ENCODE measurements at places on chromosomes 5 and 9.

- no peak for DNase-seq
Measured at GRCh38 chr9:108351571-108351970, 504.2 kb downstream of the ACTL7B start.

DNA sequence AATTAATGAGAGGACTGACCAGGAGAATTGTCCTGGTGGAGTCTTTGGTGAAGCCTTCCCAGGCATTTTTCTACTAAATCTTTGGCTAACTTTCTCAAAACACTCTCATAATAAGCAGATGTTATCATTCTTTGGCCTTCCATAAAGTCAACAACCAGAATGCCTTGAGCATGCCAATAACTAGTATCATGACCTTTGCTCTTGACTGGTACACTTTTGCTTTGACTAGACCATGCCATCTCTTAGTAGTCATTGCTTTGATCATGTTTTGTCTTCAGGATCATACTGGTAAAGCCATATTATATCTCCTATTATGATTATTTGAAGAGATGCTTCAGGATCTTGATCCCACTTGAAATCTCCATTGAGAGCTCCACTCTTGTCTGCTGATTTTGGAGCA lies 506.9 kb downstream of the ELAVL2 start:
- DNase-seq: no peak

- DNase-seq: no peak
Measured at GRCh38 chr9:93958819-93959682, 3.9 kb upstream of the BARX1 start.

DNA sequence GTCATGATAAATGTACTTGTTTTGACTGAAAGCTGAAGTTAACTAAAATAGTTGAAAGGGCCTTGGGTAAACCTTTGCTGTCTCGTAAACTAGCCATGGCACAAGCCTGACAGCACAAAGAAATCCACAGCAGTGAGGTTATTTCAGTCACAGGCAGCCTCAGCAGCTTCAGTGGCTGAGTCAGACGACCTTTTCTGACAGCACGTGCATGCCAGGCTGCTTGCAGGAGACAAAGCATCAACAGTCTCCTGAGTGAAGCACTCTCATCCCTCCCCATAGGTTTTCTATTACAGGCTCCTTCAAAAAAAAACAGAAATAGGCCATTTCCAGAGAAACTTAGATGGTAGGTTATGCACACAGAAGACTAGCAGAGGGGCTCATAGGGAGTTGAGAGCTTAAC lies 34.6 kb downstream of the OXCT1 start:
- no peak for DNase-seq

DNA sequence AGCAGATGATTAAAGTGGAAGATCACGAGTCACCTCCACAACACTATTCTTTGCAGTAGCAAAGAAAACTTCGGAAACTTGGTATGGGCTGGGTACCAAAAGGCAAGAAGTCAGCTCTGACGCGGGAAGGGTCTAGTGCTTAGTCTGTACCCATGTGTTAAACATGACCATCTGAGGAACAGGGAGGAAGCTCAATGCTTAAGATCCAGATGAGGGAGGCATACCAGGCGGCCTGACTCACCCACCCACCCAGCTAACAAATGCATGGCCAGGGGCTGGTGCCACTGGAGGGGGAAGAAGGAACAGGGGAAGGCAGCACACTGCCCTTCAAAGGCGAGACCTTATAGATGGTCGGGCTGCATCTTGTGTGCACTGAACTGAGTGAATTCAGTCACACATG lies 41.8 kb downstream of the CAMSAP1 start:
- DNase-seq: no peak

- no peak for DNase-seq
Measured at GRCh38 chr9:14346231-14346791, 32.4 kb upstream of the NFIB start.

- DNase-seq: no peak
Measured at GRCh38 chr5:142399891-142400290, 75.1 kb upstream of the SPRY4 start.

GRCh38 chr9:69121155-69122081 lies 52.7 kb upstream of the TJP2 start:
- DNase-seq: peak; percentile 14

DNA sequence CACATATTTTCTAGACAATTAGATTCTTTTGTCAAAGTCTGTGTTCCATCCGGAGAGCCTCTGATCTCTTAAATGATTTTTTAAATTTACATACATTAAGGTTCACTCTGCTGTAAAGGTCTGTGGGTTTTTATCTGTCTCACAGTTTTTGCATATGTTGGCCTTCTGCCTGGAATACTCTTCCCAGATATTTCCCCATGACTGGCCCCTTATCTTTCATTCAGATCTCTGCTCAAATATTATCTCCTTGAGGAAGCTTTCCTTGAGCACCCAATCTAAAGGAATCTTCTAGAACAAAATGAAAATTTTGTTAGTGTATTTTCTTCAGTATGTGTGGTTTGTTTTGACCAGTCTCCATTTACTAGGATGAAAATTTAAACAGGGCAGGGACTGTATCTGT lies 26.3 kb downstream of the FAF2 start:
- no peak for DNase-seq

- no peak for DNase-seq
Measured at GRCh38 chr9:119533504-119533903, 164.3 kb upstream of the BRINP1 start.

DNA sequence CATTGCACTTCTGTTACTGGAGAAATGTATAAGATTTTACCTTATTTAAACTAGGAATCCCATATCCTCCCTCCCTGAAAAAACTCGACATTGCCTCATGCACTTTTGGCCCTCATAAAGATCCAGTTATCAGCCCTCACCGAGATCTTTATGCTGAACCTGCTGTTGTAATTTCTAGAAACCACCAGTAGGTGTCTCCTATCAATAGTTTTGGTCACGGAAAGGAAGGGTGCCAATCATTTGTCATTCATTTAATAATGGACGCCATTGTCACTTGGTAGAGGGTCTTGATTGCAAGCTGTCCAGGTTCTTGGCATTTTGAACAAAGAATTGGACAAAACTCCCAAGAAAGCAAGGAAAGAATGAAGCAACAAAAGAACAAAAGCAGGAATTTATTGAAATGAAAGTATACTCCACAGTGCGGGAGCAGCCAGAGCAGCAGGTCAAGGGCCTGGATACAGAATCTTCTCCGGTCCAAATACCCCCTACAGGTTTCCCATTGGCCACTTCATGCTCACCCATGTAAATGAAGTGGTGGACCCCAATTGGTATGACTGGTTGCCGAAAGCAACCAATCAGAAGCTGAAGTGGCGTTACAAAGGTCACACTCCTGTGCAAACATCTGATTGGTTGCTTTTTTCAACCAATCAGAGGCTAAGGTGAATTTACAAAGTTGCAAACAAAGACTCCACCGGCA lies 524.3 kb downstream of the PSAT1 start:
- DNase-seq: no peak

- no peak for DNase-seq
Measured at GRCh38 chr5:147208134-147208533, 26.7 kb upstream of the STK32A start.

DNA sequence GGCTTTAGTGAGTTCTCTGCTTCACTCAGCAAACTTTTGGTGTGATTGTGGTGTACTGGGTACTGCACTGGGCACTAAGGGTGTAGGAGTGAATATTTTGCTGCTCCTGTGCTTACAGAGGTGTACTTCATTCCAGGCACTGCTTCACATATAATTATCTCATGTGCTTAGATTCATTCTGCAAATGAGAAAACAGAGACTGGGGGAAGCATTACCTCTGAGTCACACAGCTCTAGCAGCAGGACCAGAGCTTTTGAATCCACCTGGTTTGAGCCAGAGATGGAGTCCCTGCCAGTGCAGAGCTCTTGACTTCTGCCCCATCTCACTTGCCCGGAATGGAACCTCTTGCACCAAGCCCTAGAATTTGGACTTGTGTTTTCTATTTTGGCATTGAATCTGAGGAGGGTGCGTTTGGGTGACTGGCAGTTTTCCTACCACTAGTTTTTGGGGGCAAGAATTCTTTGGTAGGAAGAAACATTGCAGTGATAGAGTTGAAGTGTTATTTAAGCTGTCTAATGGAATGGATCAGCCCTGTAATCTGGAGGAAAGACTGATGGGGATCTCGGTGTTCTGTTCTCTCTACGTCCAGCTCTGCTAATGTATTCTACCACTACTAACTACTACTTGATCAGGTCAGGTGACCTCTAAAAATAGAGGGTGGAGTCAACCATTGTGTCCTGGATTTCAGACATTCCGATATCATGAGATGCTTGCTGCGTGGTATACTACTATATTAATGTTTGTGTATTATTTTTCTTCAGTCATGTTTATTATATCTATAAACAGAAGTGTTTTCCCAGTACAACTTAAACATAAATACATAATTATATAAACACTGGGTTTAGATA lies 2.5 kb downstream of the ARHGAP26 start:
- DNase-seq: no peak

- no peak for DNase-seq
Measured at GRCh38 chr5:128259607-128260021, 176.0 kb downstream of the SLC12A2 start.

DNA sequence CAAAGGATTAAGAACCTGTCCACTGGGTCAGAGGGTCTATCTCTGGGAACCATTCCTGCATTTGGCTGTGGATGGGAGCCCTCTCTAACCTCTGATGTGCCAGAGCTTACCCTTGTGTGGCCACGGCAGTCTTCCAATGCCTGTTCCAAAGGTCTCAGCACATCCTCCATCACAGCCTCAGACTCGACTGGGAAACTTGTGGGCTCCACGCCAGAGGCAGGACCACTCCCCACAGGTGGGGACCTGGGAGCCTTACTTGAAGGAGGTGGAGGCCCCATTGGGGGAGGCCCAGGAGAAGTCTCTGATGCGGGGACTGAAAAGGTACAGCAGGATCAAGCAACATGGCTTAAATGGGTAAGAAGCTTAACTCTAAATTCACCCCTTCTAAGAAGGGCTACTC lies 4.4 kb downstream of the EIF4EBP3 start:
- DNase-seq: no peak

GRCh38 chr5:118778941-118779340 lies 209.4 kb downstream of the DTWD2 start:
- DNase-seq: no peak

- DNase-seq: no peak
Measured at GRCh38 chr5:97136475-97136874, 5.9 kb downstream of the LIX1 start.

- no peak for DNase-seq
Measured at GRCh38 chr5:1105350-1106265, 6.3 kb downstream of the SLC12A7 start.

DNA sequence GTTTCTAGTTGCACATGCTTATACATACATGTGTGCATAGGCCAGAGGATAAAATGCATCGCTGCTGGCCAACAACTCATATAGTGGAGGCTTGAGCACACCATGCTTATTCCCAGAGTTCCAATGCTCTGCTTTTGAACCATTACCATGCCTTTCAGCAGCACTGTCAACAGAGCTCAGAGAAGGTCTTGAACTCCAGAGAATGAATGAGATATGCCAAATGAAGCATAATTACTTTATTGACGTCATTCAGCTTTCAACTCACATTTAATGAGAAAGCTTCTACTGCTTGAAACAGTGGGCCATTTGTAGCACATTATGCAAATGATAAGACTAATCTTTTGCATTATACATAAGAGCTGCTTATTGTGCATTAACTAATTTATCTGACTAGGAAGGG lies 765.3 kb upstream of the GRAMD2B start:
- DNase-seq: no peak

DNA sequence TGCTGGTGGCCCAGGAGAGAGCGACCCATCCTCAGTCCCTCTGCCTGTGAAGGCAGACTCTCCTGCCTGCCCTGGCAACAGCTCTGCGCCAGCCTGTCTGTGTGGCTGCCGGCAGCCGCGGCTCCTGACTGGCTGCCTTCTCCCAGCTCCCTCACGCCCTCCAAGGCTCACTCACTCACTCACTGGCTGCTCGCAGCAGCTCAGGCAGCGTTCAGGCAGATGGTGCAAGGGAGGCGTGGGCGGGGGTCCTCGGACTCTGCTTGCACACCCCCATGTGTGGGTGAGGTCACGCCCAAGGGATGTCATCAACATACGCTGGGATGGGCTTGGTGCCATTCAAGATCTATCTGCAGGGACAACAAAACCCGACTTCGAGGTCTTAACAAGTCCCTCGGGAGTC lies 66.7 kb downstream of the DAB2IP start:
- no peak for DNase-seq

DNA sequence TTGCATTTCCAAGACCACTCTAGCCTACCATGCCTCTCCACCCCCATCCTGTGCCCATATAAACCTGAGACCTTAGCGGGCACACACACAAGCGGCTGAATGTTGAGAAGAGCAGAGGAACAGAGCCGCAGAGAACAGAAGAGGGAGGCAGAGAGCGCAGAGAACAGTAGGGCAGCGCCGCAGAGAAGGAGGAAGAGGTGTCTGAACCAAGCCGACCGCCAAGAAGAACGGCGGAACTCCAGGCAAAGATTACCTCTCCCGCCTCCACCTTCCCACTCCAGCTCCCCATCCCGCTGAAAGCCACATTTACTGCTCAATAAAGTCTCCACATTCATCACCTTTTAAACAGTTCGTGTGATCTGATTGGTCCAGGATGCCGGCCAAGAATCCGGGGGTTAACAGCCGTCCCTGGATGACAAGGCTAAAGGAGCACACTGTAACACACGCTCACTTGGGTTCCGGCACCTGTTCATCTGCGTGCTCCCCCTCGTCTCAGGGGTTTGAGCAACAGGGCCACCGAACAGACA lies 33.2 kb downstream of the GRIN3A start:
- DNase-seq: peak; percentile 17

- DNase-seq: no peak
Measured at GRCh38 chr5:65203746-65204145, 278.0 kb downstream of the ADAMTS6 start.

- DNase-seq: no peak
Measured at GRCh38 chr9:14309403-14309802, 4.5 kb downstream of the NFIB start.

GRCh38 chr9:137552022-137552768 lies 516 bp downstream of the MRPL41 start:
- no peak for DNase-seq

DNA sequence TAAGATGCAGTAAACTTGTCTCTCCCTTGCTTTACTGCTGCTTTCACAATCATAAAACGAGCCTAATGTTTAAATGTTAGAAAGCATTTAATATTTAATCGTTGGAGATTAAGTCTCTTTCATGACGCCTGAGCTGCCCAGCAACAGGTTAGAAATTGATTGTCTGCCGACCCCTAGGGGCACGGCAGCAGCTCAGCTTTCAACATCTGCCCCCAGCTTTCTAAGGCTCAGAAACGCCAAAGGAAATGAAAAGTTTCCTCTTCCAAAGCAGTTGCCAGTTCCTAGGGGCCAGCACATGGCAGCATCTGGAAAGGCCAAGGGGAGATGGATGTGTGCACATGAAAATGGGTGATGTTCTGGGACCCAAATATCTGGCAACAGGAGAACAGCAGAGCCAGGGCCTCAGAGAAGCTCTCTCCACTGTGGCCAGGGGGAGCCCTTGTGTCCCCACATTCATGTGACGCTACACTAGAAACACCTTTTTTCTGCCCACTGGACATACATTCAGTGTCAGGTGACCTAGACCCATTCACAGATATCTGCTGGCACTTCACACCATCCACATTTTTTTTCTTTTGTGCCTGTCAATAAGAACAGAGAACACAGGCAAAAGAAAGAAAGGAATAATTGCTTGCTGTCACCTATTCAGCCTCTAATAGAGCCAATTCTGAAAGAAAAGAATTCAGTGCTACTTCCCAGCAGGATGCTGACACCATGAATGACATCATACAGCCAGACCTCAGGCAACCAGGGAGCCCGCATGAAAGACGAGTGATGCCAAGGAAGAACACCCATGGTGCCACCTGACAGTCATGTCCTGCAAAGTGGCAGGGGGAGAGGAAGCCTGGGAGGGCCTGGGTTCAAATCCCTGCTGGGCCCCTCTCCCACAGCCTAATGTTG lies 205.0 kb upstream of the TAS2R1 start:
- no peak for DNase-seq

- DNase-seq: no peak
Measured at GRCh38 chr5:126210955-126211354, 212.3 kb upstream of the GRAMD2B start.
